ENCODE measurements at places on chromosomes 7 and 10. TPM values are rescaled to one million over a fixed set of nuclear protein-coding genes. Genes with fewer than 3 reads are reported as not detected.

TUBB8 gene
- not detected for total RNA-seq

EZH2 gene
- total RNA-seq = 43.5 TPM

ZNF775 gene
- 10.0 TPM for total RNA-seq

GRB10 gene
- total RNA-seq = 112 TPM

MYO1G gene
- total RNA-seq = 0.63 TPM

ZCWPW1 gene
- 2.2 TPM for total RNA-seq

ZPBP gene
- total RNA-seq = not detected

ERCC6 gene
- 44.4 TPM for total RNA-seq

NME8 gene
- total RNA-seq = not detected

ITIH2 gene
- total RNA-seq = 2.8 TPM

CALN1 gene
- 54.8 TPM for total RNA-seq

EVX1 gene
- total RNA-seq = not detected

CUZD1 gene
- 2.8 TPM for total RNA-seq

LRMDA gene
- 0.94 TPM for total RNA-seq

IL2RA gene
- not detected for total RNA-seq

SLC13A4 gene
- 0.63 TPM for total RNA-seq

ZC3HAV1L gene
- total RNA-seq = 16.0 TPM

INMT gene
- total RNA-seq = not detected

ADARB2 gene
- 8.8 TPM for total RNA-seq

SPDYE8 gene
- not detected for total RNA-seq

BTBD16 gene
- not detected for total RNA-seq

ERVW-1 gene
- not detected for total RNA-seq

SOSTDC1 gene
- 13.1 TPM for total RNA-seq

WNT2 gene
- total RNA-seq = 0.31 TPM

LIPJ gene
- total RNA-seq = 3.8 TPM

MYO3A gene
- total RNA-seq = 8.5 TPM

TEX47 gene
- total RNA-seq = not detected

RHOBTB1 gene
- 36.3 TPM for total RNA-seq

PANK1 gene
- 36.0 TPM for total RNA-seq

PTF1A gene
- not detected for total RNA-seq

PNLIPRP2 gene
- not detected for total RNA-seq

FAM237B gene
- not detected for total RNA-seq

IFIT5 gene
- total RNA-seq = 32.9 TPM

NPC1L1 gene
- total RNA-seq = not detected

C10orf105 gene
- 0.31 TPM for total RNA-seq

TASOR2 gene
- total RNA-seq = 139 TPM

CNTNAP2 gene
- 73.9 TPM for total RNA-seq
